Suprapubic skin (tissue), 4 donors: ENCODE measurements at places on chromosomes 12 and 14.

GRCh38 chr14:102768223-102769048, 8.8 kb upstream of the TRAF3 start:
- no peak for DNase-seq

DNA sequence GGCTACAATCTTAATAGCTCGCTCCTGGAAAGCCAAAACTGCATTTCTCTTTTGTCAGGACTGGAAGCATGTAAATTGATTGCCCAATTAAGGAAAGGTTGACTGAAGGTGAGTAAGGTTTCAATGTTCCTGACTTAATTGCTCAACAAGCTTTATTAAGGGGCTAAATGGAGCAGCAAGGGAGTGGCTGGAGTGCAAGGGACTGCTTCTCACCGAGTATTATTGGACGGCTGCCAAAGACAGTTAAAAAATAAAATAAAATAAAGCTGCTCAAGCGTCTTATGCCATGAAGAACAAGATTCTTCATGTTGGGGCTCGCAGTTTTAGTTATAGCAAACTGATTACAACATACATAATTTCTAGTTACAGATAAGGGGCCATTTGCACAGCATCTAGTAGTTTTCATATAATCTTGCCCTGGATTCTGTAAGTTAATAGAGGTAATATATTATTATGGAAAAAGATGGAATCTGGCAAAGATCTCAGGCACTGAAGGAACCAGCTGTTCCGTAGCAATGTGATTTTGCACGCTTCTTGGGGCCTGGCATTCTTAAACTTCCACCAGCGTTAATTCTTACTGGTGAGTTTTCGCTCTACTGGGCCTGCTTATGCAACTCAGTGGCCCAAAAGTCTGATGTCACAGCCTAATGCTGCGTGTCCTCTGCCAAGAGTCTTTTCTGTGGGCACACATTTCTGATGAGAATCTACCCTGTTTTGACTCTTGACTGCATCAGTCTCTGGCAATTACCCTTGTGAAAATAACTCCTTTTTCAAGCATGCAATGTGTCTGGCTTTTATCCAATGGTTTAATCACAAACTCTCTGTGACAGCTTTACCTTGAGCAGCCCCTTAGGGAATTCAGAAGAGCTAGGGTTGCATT, 108.5 kb downstream of the SLC38A1 start:
- DNase-seq = no peak

- DNase-seq = no peak
These were observed at the start of gene NKX2-1 for GRCh38 chr14:36519431-36520321. NKX2-1 (minus strand) TSS chr14:36520232; CDS start chr14:36520129, 103 bp downstream.

DNA sequence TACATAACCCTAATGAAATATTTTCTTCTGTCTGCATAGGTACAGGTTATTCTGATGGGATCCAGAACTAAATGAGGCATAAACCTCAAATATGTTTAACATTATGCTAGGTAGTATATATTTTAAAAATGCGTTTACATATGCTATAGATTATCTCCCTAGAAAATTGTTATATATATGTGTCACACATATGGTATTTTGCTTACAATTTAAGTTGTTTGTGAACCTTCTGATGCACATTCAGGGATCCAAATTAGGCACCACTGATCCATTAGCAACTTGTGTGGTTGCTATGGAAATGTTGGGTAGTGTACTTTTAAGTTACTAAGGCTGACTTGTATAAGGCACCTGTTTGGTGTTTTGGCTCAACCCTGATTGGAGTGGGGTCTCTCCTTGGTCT, 456.7 kb downstream of the AEBP2 start:
- no peak for DNase-seq

- DNase-seq = no peak
These were observed 104.5 kb downstream of the MNAT1 start for GRCh38 chr14:60839057-60839456.

- peak; percentile 68 for DNase-seq
These were observed 18.8 kb downstream of the ASPG start for GRCh38 chr14:104104076-104104901.

DNA sequence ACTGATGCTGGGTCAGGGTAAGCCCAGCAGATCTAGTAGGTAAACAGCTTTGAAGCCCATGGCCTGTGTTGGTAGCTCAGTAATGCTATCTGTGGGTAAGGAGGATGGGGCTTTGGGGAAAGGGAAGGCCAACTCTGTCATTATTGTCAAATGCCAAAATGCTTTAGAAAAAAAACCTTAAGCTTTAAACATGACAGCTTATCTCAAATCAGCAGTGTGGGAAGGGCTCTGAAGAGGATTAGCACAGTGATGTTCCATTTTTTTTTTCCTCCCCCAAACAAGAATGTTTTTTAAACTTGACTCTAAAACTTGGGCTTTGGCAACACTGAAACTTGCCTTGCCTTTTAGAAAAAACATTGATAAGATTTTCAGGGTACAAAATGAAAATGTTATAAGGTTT, 11.7 kb downstream of the DAAM1 start:
- no peak for DNase-seq
